ENCODE measurements at places on chromosomes 6 and 20.

DNA sequence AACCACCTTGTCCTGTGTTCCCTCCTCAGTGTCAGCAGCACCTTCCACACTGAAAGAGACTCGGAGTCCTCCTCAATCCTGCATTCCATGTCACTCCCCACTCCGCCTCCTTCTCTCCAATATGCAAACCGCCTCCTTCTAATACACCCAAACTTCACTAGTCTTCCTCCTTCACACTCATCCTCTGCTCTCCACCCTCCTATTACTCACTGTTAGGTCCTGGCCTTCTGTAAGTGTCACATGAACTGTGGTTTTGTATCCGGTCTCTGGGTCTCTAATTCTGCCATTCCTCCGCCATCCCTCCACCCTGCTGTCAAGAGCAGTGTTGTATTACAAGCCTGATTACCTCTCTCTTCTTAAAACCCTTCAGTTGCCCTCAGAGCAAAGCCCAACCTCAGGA, 200.5 kb upstream of the CDYL start:
- DNase-seq: no peak

DNA sequence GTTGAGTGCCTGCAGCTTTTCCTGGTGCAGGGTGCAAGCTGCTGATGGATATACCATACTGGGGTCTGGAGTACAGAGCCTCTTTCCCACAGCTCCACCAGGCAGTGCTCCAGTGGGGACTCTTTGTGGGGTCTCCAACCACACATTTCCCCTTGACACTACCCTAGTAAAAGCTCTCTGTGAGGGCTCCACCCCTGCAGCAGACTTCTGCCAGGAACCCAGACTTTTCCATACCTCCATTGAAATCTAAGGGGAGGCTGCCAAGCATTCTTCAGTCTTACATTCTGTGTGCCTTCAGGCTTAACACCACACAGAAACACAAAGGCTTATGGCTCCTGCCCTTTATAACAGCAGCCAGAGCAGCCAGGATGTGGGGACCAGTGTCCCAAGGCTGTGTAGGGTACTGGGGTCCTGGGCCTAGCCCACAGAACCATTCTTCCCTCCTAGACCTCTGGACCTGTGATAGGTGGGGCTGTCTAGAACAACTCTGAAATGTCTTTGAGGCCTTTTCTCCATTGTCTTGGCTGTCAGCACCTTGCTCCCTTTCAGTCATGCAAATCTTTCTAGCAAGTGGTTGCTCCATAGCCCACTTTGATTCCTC, 65.7 kb downstream of the TBXT start:
- no peak for DNase-seq

DNA sequence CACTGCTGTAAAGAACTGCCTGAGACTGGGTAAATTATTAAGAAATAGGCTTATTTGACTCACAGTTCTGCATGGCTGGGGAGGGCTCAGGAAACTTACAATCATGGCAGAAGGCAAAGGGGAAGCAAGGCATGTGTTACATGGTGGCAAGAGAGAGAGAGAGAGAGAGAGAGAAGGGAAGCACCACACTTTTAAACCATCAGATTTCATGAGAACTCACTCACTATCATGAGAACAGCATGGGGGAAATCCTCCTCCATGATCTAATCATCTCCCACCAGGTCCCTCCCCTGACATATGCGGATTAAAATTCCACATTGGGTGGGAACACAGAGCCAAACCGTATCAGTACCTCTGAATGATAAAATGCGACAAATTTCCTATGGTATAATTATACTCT, 203.9 kb upstream of the MARCKS start:
- no peak for DNase-seq

- no peak for DNase-seq
Observed at GRCh38 chr6:108302386-108302785, 7.5 kb downstream of the AFG1L start.

GRCh38 chr6:116586738-116587137, 15.4 kb downstream of the RWDD1 start:
- no peak for DNase-seq

GRCh38 chr6:167745670-167746389, 80.9 kb upstream of the AFDN start:
- no peak for DNase-seq

- DNase-seq: no peak
Observed at GRCh38 chr6:20978151-20978614, 443.9 kb downstream of the CDKAL1 start.

GRCh38 chr6:122610690-122611455, 668 bp downstream of the PKIB start:
- peak; percentile 59 for DNase-seq

GRCh38 chr6:14655201-14656061, 537.9 kb downstream of the CD83 start:
- no peak for DNase-seq

- no peak for DNase-seq
Observed at GRCh38 chr6:24426729-24427446, 24.2 kb downstream of the MRS2 start.

DNA sequence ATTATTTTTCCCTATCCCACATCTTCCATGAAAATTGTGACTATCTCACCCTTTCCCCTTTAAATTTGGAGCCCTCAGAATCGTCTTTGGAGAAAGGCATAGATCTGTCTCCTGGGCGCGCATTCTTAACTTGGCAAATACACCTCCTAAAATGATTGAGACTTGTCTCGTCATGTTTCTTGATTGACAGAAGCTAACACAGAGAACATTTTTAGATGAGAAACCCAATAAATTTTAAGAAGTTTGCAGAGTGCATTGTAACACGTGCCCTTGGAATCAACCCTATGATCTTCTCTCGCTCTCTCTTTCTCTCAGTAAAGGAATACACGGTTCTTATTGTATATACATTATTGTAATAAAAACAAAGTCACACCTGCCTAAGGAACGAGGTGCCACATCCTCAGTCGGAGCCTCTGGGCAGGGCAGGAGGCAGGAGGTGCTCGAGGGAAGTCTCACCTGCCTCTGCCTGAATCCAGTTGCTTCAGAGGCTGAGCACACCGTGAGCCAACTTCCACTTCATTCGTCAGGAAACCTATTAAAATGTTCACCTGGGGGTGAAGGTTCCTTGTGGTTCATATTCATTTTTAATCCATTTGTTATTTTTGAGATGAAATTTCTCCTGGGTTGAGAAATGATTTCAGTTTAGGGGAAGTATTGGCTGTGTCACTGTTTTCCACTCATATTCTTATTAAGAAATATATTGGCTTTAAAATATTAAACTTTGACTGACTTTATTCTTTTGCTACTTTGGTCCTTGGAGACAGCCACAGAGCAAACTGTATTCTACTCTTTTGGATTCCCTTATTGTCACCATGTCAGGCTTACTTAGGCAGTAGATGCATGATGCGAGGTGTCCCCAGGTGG, 90.5 kb upstream of the THBS2 start:
- DNase-seq: no peak

DNA sequence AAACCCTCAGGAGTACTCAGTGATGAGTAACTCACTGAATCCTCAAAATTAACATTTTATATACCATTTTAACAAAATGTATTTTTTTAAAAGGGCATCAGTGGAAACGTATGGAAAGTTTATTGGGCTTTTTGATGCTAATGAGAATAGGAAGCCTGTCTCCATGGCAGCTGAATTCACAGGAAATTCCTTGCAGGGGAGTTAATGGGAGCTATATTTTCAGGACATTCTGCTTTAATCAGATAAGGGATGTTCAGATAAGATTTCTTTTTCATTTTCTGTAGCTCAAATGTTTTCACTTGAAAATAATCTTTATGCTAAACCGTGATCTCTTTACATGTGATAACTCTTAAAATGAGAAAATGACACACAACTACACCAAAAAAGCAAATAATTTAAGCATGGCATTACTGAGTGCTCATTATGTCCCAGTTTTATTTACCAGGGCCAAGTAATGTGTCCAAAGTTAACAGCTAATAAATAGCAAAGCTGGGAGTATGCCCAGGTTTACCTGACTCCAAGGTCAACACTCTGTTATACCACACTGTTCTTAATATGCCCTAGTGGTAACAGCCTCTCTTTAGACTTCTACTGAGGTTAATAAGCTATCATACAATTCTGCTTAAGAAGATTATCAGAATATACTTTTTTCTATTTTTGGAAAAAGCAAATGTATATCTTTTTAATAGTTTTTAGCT, 348.1 kb downstream of the GRIK2 start:
- DNase-seq: no peak

GRCh38 chr6:64064919-64065318, 429.3 kb downstream of the PHF3 start:
- no peak for DNase-seq

- no peak for DNase-seq
Observed at GRCh38 chr6:16676376-16676775, 84.9 kb downstream of the ATXN1 start.

DNA sequence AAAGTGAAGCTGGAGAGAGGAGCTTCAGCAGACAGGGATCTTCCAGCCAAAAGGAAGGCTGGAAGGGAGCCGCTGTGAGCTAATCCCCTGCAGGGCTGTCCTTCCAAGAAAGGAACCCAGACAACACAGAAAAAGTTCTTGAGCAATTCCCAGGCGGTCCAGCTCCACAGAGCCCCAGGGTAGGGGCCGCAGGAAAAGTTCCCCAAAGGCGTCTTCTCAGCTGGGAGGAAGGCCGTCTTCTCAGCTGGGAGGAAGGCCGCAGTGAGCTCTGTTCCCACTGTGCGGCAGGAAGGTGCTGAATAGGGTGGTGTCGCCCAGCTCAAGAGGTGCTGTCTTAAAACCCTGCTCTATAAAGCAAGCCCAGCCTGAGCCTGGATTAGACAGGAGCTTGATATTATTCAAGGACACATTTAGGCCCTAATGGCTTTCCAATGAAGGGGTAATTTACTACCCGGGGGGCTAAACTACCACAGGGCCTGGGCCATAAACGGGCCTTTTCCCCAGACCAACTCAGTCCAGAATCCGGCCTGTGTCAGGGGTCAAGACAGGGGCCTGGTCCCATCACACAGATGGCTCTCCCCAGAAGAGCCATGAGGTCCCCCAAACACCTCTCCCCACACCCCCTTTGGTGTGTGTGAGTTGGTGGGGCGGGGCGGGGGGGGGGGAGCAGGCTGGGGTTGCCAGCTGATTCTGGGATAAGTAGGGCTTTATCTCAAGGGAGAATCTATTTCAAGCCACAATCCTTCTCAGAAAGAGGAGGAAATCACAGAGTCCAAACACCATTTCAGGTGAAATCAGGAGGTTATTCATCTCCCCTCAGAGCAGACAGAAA, 103.6 kb downstream of the NOL4L start:
- DNase-seq: no peak

- no peak for DNase-seq
Observed at GRCh38 chr6:52725535-52726192, 37.6 kb downstream of the GSTA2 start.

DNA sequence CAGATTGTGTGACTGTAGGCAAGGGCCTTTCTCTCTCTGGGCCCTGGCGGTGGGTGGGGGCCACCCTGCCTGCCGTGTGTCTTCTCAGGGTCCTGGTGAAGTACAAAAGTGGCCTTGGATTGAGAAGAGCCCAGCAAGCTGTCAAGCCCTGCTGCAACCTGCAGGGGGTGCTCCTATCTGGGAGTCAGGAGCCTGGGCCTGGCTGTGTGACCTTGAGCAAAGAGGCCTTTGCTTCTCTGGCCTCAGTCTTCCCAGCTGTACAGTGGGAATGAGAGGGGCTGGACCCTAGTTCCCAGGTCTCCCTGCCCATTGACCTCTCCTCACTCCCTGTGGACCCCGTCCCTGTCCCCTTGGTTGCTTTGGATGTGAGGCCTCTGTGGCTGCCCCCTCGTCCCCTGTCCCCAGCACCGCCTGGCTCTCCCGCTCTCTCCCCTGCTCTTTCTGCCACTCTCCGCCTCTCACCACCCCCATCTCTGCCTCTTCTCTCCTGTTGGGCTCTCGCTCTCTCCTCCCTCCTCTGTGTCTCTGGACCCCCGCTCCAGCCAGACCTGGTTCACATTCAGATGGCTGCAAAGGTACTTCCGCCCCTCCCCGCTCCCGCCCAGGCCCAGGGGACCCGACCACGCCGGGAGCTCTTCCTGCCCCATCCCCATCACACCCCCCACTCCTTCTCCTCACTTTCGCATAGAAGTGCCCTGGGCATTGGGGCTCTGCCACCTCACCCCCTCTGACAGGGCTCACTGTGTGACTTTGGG, 46.7 kb downstream of the SRC start:
- no peak for DNase-seq

DNA sequence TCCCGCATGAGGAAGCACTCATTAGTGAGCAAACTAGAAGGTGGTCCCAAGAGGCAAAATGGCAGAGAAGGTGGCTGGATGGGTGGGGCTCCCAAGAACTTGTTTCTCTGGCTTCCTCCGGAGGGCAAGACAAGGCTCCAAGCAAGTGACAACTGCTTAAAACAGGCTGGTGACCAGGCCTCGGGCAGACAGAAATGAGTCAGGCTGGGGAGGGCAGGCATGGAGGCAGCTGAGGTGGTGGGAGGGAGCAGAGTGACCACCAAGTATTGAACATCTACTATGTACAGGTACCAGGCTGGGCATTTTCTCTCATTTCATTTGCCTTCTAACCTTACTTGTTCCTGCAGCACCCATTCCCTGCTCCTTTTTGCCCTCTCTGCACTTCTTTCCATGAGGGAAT, 33.4 kb downstream of the TNXB start:
- no peak for DNase-seq

- DNase-seq: peak; percentile 33
Observed at GRCh38 chr6:16450285-16450684, 211.9 kb downstream of the GMPR start.

- no peak for DNase-seq
Observed at GRCh38 chr6:89941031-89941762, 46.9 kb downstream of the GJA10 start.

DNA sequence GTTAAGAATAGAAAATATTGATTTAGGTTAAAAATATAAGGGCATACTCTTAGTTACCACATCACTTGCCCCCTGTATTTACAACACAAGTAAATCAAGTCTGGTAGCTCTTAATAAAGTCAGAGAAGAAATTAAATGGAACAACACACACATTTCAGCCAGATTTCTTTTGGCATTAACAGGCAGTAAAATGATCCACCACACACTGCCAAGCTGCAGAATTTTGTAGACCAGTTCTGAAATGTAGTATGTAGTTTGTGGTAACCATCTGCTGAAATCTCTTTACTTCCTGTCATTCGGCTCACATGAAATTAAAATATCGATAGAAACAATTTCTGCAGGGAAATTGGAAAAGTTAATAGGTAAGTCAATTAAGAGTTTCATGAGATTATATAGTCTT, 326.8 kb downstream of the KHDRBS2 start:
- no peak for DNase-seq

GRCh38 chr6:137967689-137968454, 100.8 kb downstream of the TNFAIP3 start:
- DNase-seq: no peak

DNA sequence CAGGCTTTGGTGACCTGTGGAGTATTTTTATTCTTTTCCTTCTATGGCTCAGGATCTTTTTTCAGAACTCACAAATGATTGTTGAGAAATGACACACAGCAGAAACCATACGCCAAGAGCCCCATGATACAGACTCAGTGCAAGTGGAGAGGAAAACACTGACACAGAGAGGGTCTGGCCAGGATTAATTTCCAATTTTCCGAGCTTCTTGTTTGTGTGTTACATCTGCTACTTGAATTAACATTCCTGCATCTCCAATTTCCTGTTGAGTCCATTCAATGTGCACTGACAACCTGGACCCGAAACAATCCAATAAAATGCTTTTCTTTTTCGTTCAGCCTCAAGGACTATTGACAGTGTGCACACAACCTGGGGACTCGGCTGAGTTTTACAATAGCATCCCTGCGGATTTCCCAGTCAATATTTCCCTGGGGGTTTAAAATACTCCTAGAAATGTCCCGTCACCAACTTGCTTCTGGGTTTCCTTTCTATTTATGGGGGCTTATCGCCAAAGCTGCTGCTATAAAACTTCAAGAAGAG, 4.9 kb upstream of the MLN start:
- DNase-seq: no peak

Data from kidney glomerular epithelial cell (primary cell).